Suprapubic skin (tissue), 4 donors: ENCODE measurements at places on chromosomes 11 and 22. TPM values are rescaled to one million over a fixed set of nuclear protein-coding genes. Genes with fewer than 3 reads are reported as not detected.

DNA sequence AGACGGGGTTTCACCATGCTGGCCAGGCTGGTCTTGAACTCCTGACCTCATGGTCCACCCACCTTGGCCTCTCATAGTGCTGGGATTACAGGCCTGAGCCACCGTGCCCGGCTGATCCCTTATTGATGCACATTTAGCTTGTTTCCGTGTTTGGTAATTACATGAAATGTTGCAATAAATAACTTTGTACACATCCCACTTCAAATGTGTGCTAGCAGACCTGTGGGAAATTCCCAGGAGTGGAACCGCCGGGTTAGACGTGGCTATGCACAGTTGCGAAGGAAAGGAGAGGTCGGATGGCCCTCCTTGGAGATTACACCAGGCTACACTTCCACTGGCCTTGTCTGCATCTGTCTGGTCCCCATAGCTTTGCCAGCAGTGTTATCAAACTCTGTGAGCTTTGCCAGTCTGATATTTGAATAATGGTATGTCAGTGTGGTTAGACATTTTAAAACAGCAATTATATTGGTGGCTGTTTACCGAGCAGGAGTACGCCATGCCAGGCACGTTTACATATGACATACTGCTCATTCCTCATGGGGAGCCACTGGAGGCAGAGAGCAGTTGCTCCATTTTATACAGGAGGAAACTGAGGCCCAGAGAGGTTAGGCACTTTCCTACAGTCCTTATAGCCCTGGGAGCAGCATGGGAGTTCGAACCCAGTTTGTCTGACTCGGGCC lies 27.2 kb upstream of the SYT7 start:
- DNase-seq = no peak

GRCh38 chr22:42307806-42308563 lies 37.5 kb upstream of the TCF20 start:
- no peak for DNase-seq

DNA sequence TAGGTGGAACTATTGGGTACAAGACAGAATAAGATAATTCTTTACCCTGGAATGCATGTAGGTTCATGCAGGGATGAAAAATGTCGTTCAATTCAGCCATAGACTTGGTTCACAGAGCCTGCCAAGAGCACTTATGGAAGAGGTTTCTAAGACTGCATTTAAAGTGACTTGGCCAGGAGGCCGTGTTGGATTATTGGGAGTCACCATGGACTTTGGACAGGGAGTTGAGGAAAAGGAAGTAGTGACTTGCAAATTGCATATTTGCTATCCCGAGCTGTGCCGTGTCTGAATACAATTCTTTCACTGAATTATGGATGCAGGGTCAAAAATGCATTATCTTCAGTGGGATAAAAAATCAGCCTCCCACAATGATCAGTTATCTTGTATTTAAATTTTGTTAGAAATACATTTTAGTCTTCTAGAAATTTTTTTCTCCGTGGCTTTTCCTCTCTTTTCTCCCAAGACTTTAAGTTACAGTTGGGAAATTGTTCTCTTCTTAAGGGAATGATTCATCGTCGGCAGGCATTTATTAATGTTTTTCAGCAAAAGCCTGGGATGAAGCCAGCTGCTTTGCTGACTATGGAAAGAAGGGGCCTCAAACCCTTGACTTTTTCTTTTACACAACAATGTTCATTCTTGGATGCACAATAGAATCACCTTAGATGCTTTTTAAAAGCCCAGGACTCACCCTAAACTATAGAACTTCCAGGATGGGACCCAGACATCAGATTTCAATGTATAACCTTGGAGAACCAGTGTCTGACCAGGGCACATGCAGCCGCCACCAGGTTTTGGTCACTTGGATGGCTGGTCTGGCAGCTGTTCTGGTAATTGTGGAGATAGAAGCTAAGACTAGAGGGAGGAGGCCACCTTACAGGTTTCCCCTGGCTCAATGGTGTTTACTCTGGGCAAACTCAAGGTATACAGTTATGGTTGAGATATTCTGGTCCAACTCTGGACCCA lies 70.8 kb downstream of the FAT3 start:
- DNase-seq = no peak

GRCh38 chr11:114301088-114301487 lies 4.9 kb downstream of the NNMT start:
- no peak for DNase-seq

DNA sequence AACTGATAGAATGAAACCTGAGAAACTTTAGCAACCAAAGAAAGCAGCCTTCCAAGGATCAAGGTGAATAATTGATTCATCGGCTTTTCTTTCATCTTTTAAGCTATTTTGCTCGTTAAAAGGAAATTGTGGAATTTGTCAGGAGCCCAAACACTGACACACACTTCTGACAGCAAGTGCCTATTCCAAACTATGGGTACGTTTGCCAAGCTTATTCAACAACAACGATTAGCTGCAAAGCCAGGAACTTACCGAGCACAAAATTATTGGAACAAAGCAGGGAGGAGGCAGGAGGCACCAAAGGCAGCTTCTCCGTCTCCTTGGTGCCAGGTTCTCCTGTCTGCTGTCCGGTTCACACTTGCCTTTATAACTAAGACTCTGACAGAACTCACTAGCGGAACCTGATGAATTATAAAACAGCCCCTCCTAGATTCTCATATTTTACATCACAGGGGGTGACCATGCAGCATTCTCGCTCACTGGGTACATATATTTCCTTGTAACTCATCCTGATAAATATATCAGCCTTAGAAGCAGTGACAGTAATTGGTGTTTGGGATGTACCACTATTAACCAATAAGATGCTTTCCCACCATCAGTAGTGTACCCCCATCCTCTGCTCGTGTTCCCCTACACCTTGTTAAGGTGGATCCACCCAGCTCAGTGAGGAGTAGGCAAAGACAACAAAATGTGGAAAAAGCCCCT lies 395.9 kb upstream of the CCDC90B start:
- DNase-seq = no peak

DNA sequence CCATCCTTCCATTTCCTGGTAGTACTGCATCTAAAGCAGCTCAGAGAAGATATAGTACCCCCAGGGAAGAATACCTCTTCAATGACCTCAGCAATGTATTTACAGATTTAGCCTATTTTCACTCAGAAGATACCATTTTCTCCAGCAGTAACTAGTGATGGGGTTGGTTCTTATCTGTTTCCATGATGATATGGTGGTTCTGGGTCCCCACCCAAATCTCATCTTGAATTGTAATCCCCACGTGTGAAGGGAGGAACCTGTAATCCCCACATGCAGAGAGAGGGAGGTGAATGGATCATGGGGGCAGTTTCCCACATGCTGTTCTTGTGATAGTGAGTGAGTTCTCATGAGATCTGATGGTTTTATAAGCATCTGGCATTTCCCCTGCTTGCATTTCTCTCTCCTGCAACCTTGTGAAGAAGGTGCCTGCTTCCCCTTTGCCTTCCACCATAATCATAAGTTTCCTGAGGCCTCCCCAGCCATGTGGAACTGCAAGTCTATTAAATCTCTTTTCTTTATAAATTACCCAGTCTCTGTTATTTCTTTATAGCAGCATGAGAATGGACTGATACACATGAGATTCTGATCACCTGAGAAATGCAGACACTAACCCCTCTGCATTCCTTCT lies 139.2 kb downstream of the CCDC81 start:
- no peak for DNase-seq

DNA sequence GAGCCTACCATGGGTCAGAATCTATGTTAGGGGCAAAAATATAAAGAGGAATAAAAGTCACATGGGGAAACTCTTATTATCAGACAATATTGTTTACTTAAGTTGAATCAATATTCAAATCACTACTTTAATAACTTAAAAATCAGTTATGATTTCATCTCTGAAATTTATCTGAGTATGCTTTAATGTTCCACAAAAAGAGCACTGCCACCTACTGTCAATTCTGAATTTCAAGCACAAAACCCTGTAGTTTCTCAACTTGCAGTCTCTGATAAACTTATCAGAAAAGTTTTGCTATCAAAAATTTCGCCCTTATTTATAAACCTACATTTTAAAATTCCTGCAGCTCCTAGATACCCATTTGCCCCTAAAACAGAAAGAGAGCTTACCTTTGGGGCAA lies 47.3 kb downstream of the RDX start:
- no peak for DNase-seq

DNA sequence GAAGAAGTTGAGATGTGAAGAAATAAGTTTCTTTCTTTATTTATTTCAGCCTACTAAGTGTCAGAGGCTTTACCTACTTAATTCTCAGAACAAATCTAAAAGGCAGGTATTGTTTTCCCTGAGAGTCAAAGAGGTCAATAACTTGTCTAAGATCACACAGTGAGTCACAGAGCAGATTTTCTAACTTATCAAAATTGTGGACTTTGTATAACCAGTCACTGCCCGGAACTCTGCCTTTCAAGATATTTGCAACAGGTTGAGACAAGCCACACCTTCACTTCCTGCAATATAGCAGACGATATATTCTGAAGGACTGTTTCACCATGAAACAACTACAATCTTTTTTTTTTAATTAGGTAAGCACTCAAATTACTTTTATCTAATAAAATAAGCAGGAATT lies 10.5 kb upstream of the MMP3 start:
- no peak for DNase-seq

DNA sequence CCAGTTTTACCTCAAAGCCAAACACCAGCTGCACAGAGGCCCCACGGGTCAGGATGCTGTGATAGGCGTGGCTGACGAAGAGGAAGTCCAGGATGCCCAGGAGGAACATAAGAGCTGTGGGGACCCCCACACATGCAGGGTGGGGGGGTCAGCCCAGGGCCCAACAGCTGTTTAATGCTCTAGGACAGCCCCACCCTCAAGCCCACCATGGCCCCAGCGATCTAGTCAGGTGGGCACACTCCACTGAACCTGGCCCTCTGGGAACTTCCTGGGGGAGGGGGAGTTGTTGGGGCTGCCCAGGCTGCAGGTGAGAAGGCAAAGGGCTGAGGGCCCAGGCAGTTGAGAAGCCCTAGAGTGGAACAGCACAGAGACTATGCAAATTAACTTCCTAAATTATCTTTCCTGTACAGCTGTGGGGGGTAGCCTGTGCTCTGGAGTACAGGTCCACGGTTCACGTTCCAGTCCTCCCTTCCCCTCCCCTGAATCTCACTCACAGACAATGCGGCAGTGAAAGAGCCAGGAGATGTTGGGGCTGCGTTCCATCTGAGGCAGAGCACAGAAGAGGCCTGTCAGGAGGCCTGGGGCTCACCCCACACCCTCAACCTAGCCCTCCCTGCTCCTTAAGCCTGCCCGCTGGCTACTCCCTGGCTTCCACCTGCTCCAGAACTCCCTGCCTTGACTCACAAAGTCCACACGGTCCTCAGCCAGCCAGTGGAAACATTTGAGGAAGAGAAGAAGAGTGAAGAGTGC lies 1.9 kb downstream of the SYVN1 start:
- DNase-seq = peak; percentile 63

DNA sequence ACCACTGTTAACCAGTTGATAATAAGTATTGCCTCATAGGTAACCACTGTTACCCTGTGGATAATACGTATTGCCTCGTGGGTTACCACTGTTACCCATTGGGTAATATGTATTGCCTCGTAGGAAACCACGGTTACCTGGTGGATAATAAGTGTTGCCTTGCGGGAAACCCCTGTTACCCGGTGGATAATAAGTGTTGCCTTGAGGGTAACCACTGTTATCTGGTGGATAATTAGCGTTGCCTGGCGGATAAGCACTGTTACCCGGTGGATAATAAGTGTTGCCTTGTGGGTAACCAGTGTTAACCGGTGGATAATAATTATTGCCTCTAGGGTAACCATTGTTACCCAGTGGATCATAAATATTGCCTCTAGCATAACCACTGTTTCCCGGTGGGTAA lies 27.3 kb upstream of the NXPE4 start:
- DNase-seq = no peak

DNA sequence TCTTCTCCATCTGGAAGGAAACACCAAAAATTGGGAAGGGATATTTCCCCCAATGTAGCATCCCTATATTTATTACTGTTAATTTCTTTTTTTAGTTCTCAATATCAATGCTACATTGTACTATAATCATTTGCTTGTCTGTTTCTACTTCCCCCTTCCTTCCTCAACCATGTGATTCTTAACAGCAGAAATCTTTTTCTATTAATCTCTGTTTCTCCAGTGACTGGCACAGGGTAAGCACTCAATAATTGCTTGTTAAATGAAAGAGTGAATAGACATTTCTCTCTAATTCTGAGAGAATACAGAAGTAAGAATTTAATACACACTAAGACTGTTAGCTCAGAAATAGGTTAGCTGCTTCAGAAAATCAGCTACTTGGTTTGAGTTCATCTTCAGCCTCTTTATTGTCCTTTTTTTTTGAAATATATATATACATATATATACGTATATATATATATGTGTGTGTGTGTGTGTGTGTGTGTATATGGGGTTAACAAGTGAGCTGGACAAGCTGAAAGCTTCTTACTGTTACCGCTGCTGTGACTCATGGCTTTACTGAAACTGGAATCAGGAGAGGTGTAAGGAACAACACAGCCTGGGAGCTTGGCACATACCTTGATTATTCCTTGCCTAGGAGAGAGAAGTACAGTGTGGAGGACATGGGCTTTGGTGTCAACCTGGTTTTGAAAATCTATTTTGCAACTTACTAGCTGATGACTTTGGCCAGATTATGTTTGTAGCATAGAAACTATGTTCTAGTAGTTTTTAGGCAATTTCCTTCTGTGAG lies 26.2 kb upstream of the PDE3B start:
- no peak for DNase-seq

DNA sequence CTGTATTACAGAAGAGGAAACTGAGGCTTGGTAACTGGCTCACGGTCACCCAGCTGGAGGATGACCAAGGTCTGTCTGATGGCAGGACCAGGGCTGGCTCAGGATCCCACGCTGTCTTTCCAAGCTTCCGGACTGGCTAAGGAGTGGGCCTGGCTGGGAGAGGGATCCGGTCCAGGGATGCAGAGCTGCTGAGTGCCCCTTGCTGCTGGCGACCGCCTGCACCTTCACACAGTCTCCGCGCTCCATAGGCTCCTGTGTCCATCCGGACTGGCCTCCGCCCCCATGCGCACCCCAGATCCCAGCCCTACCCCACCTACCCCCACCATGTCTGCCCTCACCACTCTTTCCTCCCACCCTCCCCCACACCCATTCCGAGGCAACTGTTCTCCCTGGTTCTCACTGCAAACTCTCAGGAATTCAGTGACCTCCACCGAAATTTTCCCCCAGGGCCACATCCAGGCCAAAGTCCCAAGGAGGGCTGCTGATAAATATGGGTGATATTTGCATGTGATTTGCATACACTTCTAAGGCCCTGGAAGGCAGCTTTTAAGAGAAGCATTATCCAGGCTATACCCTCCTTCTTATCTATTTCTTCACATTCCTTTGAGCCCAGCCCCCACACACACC lies 48.5 kb upstream of the SLC35C1 start:
- DNase-seq = no peak

DNA sequence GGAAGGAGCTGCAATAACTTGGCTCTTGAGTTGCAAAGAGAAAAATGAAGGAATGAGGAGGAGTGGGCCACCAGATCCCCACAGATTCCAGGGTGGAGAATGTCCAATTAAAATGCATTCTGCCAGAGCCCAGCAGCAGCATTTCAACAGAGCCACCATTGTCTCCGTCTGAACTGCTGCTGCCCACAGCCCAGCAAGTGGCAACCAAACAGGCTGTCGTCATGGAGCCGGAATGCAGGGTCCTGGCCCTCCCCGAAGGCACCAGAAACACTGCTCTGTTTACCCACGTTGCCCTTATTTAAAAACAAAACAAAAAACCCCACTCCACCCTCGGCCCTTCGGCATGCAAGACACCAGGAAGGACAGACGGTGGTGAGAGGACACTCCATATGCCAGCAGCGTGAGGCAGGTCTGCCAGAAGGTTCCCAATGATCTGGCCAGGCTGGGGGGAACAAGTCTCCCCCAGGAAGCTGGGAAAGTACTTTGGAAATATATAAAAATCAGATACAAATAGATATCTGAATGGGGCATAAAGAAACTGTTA lies 32.5 kb downstream of the PLEKHA7 start:
- DNase-seq = no peak

The FGF19 gene
- not detected for total RNA-seq

The TMEM184B gene
- 41.5 TPM for total RNA-seq

The FGF4 gene
- total RNA-seq = not detected

The HOATZ gene
- total RNA-seq = not detected
